Activated T-helper 1 cell treated with anti-CD3 and anti-CD28 coated beads, Interleukin-2, amount 50 U/mL, for 16 hours (primary cell): ENCODE measurements at places on chromosomes 11 and 22.

GRCh38 chr11:121606354-121606753 is 153.6 kb upstream of the SORL1-AS1 start:
- no peak for DNase-seq

GRCh38 chr22:49184736-49185135 is 642.9 kb downstream of the BRD1 start:
- DNase-seq: no peak

- no peak for DNase-seq
Measured at GRCh38 chr11:127939000-127939399, 648.4 kb downstream of the ETS1 start.

DNA sequence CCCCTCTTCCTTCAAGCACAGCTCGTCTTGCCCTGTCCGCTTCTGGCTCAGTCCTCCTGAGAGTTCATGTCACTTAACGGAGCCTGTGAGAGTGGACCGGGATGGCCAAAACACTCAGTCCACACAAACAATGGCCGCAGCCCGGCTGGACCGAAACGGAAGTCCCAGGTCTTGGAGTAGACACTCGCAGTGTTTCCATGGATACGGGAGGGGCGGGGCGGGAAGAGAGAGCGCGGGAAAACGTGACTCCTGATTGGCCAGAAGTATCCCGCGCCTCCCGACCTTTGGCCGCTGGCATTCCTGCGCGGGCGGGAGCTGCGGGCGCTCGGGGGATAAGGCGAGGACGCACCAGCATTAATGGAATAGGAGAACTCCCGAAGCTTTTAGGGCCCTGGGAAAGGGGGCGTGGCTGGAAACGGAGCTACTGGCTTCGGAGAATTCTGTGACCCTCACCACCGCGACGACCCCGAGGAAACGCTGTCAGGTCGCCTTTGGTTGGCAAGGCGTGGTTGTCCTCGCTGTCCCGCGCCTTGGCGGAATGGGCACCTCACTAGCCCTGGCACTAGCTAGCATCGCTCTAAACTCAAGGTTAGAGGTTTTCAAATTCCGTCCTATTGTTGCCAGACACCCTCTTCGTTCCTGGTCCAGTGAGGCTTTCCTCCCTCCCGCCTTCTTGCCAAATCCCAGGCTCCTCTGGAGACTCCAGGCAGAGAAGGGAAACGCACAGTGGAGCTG is at the start of the genes NLRP14 and ZNF214:
TSS of gene NLRP14 (plus strand) at position 297 of the 735 bp plus-strand sequence. CDS start 18,108 bp downstream, outside the sequence.
TSS of gene ZNF214 (minus strand) at position 164 of the 735 bp plus-strand sequence. CDS start 17,511 bp downstream, outside the sequence.
- DNase-seq: no peak

DNA sequence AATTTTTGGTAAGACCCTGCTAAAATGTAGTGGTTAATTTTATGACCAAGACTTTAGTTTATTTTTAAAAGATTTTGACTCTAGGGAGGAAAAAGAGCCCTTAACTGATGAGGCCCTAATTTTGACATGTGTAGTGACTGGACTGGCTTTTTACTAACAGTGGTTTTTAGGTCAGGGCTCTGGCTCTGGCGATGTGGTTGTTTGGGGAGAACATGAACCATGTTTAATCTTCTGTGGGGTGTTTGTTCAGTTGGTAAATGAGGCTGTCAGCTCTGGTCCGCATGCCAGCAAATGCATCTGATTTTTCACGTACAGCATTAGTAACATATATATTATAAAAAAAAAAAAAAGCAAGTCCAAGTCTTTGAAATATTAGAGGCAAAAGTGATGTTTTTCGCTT is 104.3 kb downstream of the EXT2 start:
- no peak for DNase-seq

DNA sequence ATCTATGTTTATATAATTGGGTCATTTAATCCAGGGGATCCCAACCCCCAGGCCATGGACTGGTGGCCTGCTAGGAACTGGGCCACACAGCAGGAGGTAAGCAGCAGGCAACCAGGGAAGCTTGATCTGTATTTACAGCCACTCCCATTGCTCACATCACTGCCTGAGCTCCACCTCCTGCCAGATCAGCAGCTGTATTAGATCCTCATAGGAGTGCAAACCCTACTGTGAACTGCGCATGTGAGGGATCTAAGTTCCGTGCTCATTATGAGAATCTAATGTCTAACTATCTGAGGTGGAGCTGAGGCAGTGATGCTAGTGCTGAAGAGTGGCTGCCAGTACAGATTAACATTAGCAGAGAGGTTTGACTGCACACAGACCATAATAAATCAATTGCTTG is 32.8 kb downstream of the MS4A2 start:
- no peak for DNase-seq

- DNase-seq: no peak
Measured at GRCh38 chr11:31060880-31061279, 308.7 kb downstream of the DCDC1 start.

DNA sequence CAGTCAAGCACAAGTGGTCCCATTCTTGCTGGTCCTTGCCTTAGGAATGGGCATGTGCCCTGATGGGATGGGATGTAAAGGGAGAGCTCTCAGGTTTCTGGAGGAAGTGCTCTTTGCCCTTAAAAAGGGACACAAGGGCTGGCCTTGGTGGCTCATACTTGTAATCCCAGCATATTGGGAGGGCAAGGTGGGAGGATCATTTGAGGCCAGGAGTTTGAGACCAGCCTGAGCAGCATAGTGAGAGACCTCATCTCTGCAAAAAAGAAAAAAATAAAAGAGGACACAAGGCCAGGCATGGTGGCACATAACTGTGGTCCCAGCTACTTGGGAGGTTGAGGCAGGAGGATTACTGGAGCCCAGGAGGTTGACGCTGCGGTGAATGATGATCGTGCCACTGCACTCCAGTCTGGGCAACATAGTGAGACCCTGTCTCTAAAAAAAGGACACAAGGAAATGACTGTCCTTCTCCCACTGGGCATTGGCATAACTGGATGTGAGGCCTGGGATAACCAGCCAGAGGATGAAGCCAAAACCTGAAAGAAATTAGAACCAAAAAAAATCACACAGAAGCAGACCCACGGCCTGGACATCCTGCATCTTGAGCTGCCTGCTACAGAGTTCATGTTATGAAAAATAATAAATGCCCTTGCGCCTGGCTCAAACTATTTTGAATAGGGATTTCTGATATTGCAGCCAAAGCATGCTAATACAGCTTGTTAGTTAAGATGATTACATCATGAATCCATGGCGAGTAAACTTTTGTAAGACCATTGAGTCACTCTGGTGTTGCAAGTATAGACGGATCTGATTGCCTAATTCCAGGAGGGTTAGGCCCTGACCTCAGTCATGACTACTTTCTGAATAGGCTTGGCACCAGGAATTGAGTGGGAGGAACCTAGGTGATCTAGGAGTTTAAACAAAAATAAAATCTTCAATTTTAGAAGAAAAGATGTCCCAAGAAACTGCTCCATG is 12.9 kb upstream of the CRKL start:
- no peak for DNase-seq

- DNase-seq: no peak
Measured at GRCh38 chr11:129538323-129538722, 162.7 kb downstream of the BARX2 start.

DNA sequence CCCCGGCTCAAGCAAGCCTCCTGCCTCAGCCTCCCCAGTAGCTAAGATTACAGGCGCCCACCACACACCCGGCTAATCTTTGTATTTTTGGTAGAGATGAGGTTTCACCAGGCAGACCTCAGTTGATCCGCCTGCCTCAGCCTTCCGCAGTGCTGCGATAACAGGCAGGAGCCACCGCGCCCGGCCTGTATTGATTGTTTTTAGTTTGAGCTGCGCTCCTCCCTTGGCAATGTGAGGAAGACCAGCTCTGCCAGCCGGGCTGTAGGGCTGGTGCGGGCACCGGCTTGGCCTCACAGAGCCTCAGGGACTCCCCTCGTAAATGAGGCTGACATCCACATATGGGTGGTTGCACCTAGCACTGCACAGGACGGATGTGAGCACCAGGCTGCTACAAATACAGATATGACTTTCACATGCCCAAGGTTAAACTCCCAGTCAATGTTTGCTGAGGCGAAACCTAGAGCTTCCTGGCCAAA is 7.5 kb upstream of the SLC2A11 start:
- no peak for DNase-seq

DNA sequence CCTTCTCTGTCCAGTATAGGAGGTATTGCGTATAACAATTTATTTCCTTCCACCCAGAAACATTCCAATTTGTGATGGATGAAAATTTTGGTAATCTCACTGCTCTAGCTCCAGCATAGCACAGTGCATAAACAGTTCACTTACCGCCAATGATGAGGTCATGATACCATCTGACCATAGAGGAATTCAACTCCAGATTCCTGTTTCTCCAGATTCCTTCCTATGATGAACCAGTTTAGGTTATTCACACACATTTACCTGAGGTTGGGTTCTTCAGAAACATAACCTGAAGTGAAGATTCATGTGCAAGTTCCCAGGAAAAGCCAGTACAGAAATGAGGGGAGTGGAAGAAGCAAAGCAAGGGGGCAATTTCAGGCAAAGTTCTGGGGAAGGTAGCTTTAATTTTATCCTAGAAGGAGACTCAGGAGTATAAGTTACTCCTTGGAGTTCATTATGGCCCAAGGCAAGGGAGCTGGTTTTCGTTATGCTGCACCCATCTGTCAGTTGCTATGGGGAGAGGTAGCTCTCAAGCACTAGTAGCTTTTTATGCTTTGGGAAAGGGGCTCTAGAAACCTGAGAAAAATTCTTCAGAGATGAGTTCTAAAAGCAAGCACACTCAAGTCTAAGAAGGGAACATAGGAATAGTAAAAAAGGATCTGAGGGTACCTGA is 121.6 kb downstream of the CASP12 start:
- no peak for DNase-seq

- DNase-seq: no peak
Measured at GRCh38 chr22:28016781-28017557, 97.9 kb upstream of the PITPNB start.

DNA sequence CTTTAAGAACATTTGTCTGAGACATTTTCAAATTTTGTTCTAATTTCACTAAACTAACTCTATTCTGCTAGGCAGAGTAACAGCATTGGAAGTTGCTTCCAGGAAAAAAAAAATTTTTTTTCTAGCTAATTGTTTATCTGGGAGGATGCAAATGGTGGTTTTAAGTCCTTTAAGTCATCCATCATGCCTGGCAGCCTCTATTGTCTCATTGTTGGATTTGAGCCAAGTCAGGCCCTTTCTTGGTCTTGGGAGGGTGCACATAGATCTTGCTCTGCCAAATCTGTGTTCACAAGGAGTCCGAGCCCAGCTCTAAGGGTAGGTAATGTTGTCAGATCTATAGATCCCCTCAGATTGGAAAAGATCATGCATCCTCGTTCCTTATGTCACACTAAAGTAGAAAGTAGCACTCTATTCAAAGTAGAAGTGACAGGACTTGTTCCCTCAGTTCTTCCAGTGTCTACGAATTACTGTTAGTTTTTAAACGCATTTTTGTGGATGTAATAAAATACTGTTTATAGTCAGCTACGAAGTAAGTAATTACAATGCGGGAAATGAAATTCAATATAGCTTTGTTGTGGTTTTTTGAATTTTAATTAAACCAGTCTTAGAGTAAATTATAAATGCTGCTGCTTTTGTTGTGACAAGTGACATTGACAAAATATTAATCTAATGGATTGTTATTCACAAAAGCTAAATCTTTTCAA is 166.0 kb upstream of the RASSF10 start:
- no peak for DNase-seq

- DNase-seq: no peak
Measured at GRCh38 chr11:111119751-111120150, 125.8 kb upstream of the POU2AF2 start.

GRCh38 chr11:111589886-111590499 is 12.3 kb upstream of the SIK2 start:
- no peak for DNase-seq

DNA sequence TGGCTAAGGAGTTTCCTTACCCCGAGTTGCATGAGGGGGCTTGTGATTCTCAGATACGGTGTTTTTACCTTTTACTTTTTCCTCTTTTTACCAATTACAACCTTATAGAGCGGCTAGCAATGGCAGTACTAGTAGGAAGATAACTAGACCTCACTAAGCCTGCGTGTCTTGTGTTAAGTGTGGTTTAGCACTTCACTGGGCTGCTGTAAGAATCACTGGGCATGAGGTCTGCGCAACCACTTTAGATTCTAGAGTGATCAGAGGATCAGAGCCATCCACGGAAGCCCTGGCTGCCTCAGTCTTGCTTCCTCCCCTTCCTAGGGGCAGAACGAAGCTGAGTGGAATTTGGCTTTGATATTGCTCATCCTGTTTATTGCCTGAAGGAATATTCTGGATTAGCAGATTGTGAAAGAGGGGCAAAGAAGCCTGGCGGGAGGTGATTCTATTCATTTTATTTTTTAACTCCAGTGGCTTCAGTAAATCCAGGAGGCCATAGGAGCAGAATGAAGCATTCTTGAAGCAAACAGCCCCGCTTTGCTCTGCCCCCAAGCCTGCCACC is 88.5 kb downstream of the GRAMD1B start:
- DNase-seq: no peak

DNA sequence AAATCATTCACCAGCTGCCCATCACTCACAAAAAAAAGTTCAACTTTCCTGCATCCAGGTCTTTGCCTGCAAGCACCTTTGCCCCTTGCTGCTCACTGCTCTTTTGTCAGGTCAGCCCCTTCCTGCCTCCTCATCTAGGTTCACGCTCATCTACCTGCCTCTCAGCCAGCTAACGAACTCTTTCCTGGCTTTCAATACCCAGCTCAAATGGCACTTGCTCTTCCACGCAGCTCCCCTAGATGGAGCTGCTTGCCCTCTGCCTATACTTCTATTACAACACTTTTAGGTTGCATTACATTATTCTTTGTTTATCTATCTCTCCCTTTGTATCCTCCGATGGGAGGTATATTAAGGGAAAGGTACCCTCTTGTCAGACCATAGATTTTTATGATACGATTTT is 78.9 kb upstream of the TBCEL start:
- no peak for DNase-seq

GRCh38 chr11:121311373-121311772 is 18.8 kb downstream of the SC5D start:
- no peak for DNase-seq

DNA sequence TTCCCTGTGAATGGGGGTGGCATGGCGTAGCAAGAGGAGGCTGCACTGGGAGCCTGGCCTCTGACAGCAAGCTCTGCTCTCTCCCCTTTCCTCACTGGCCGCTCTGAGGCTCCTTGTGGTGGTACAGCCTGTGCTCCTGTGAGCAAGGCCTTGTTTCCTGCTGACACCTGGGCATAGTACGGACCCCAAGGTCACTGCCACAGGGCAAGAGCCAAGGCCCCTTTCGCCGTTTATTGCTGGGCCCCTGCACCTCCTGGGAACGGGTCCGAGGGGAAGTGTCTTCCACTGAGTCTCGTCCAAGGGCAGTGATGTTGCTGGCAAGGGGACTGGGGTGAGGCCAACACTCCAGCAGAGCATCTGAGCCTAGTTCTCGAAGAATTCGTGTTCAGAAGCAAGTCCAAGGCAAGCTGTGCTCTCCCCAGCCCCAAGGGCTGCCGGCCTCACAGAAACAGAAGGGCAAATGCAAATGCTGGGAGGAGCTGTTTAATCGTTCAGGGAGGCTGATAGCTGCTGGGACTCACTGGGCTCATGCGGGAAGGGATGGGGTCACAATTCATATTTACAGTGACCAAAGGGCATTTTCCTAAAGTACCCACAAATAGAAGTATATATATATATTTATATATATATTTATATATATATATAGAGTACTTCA is 15.9 kb upstream of the TTLL12 start:
- DNase-seq: no peak

GRCh38 chr11:123653483-123653826 is 969 bp downstream of the SCN3B start:
- DNase-seq: no peak
